ENCODE measurements at places on chromosomes 12 and 14. TPM values are rescaled to one million over a fixed set of nuclear protein-coding genes. Genes with fewer than 3 reads are reported as not detected.

HOXC11 gene
- not detected for total RNA-seq

PXMP2 gene
- total RNA-seq, result 15.4 TPM

TAS2R9 gene
- total RNA-seq, result not detected

C12orf56 gene
- 0.49 TPM for total RNA-seq

TAMALIN gene
- total RNA-seq, result 15.1 TPM

APOLD1 gene
- total RNA-seq, result 5.1 TPM

LRP1-AS gene
- not detected for total RNA-seq

CELA1 gene
- not detected for total RNA-seq

NTF3 gene
- 4.4 TPM for total RNA-seq

OR6C3 gene
- total RNA-seq, result not detected

NOS1 gene
- 0.12 TPM for total RNA-seq

DENND5B gene
- total RNA-seq, result 18.3 TPM

NTN4 gene
- 19.6 TPM for total RNA-seq

PRH2 gene
- total RNA-seq, result not detected

ATG101 gene
- 54.2 TPM for total RNA-seq

DCP1B gene
- total RNA-seq, result 20.5 TPM

CFAP54 gene
- 3.4 TPM for total RNA-seq

FERMT2 gene
- 206 TPM for total RNA-seq

CCDC175 gene
- total RNA-seq, result not detected

CLEC6A gene
- not detected for total RNA-seq

DTD2 gene
- 47.4 TPM for total RNA-seq

KIF21A gene
- total RNA-seq, result 5.5 TPM

NDUFB1 gene
- total RNA-seq, result 113 TPM

TRHDE gene
- 32.8 TPM for total RNA-seq

AQP2 gene
- total RNA-seq, result not detected

MAP3K9 gene
- total RNA-seq, result 1.7 TPM

GRIN2B gene
- not detected for total RNA-seq

SOAT2 gene
- total RNA-seq, result 0.49 TPM

FGD4 gene
- total RNA-seq, result 10.1 TPM

GLI1 gene
- 0.61 TPM for total RNA-seq

MORN3 gene
- total RNA-seq, result 0.97 TPM

FLRT2 gene
- total RNA-seq, result 62.5 TPM

POTEM gene
- total RNA-seq, result not detected

DBX2 gene
- total RNA-seq, result 0.12 TPM

KRT5 gene
- 9.4 TPM for total RNA-seq

JPH4 gene
- total RNA-seq, result not detected

GALNT8 gene
- not detected for total RNA-seq

OR6C65 gene
- total RNA-seq, result not detected

KLRK1 gene
- not detected for total RNA-seq

METAP2 gene
- 49.5 TPM for total RNA-seq

PTPRO gene
- total RNA-seq, result 0.24 TPM

PAH gene
- total RNA-seq, result not detected

SYNDIG1L gene
- total RNA-seq, result not detected

GALNT9 gene
- not detected for total RNA-seq

CDC42BPB gene
- total RNA-seq, result 107 TPM

RAD9B gene
- 0.97 TPM for total RNA-seq

DHRS4 gene
- 30.2 TPM for total RNA-seq

KLRD1 gene
- not detected for total RNA-seq

KRT82 gene
- total RNA-seq, result not detected

PLEKHG3 gene
- 5.8 TPM for total RNA-seq

CDCA3 gene
- total RNA-seq, result 3.3 TPM

ARL6IP4 gene
- 104 TPM for total RNA-seq

DLK1 gene
- not detected for total RNA-seq

TAS2R50 gene
- 4.7 TPM for total RNA-seq

KRT74 gene
- total RNA-seq, result not detected

VRTN gene
- not detected for total RNA-seq

Measured in hair follicle dermal papilla cell (primary cell).